ENCODE measurements at places on chromosomes 7 and 10. TPM values are rescaled to one million over a fixed set of nuclear protein-coding genes. Genes with fewer than 3 reads are reported as not detected.
A peak's percentile ranks its signal among the peaks of the same experiment; 100 is the strongest.

Gene TAS2R3
- total RNA-seq = 0.49 TPM

Gene RSPH10B
- total RNA-seq = 0.26 TPM

Gene ENO4
- 0.15 TPM for total RNA-seq

Gene PRSS1
- 7.3 TPM for total RNA-seq

Gene CNPY4
- 12.6 TPM for total RNA-seq

Gene ST8SIA6
- total RNA-seq = 0.82 TPM

Gene BICC1
- 0.67 TPM for total RNA-seq

Gene KIAA1549
- total RNA-seq = 14.1 TPM

DNA sequence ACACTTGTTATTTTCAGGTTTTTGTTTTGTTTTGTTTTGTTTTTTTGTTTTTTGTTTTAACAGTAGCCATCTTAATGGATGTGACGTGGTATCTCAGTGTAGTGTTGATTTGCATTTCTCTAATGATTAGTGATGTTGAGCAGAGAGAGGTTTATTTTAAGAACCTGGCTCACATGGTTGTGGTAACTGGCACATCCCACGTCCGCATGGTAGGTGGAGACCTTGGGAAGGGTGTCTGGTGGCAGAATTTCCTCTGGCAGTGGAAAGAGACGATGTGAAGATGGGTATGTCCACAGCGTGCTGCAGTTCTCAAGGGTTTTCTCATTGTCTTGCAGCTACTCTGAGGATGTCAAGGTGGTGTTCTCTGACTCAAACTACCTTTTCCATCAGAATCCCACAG is 252.2 kb downstream of the GALNT17 start:
- no peaks in the 10 kb centered on the region for H3K27me3 ChIP-seq
- H3K4me1 ChIP-seq = no peaks in the 10 kb centered on the region
- no peak for DNase-seq
- no peak overlapping the region for H3K27ac ChIP-seq
- no peaks in the 10 kb centered on the region for H3K36me3 ChIP-seq

DNA sequence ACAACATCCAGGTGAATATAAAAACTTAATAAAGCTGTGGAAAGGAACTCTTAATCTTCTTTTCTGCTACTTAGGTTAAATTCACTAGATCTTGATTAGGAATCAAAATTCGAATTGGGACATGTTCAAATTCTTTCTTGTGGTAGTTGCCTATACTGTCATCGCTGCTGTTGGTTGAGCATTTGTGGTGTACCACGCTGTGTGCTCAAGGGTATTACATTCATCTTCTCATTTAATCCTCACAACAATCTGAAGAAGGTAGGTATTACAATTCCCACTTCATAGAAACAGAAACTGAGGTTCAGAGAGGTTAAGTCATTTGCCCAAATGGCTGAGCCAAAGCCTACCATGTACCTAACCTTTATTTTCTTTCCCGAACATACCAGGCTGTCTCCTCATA is 39.9 kb upstream of the CC2D2B start:
- no peak for DNase-seq
- no peaks in the 10 kb centered on the region for H3K27me3 ChIP-seq
- H3K36me3 ChIP-seq = no peaks in the 10 kb centered on the region
- H3K27ac ChIP-seq = no peak overlapping the region
- H3K4me3 ChIP-seq = no peak overlapping the region

- H3K27me3 ChIP-seq = no peaks in the 10 kb centered on the region
- no peak overlapping the region for H3K4me3 ChIP-seq
- H3K27ac ChIP-seq = no peak overlapping the region
- no peak for DNase-seq
- no peaks in the 10 kb centered on the region for H3K4me1 ChIP-seq
- no peaks in the 10 kb centered on the region for H3K36me3 ChIP-seq
Observed at GRCh38 chr10:71433768-71434744, 37.3 kb downstream of the CDH23 start.

GRCh38 chr7:4450483-4450882 is 231.6 kb upstream of the FOXK1 start:
- no peak overlapping the region for H3K4me3 ChIP-seq
- H3K36me3 ChIP-seq = no peaks in the 10 kb centered on the region
- H3K4me1 ChIP-seq = no peaks in the 10 kb centered on the region

DNA sequence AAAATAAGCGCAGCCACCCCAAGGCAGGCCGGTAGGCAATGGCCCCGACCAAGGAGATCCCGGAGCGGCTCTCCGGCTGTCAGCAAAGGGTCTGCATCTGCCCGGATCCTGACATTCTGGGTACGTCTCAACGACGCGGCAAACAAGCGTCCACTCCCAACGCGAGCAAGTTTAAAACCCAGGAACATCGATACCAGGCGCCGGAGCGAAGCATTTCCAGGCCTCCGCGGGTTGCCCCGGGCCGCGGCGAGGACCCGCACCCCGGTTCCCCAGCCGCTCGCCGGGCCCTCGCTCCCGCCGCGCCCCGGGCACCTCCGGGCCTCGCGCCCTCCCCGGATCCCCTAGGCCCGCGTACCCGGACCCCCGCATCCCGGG is 453 bp downstream of the URGCP start:
- H3K36me3 ChIP-seq = no peaks in the 10 kb centered on the region
- no peak for DNase-seq
- peak overlapping the region; percentile 77 for H3K4me3 ChIP-seq
- peak overlapping the region; percentile 91 for H3K27ac ChIP-seq
- peaks cover 20% of the 10 kb centered on the region for H3K4me1 ChIP-seq

DNA sequence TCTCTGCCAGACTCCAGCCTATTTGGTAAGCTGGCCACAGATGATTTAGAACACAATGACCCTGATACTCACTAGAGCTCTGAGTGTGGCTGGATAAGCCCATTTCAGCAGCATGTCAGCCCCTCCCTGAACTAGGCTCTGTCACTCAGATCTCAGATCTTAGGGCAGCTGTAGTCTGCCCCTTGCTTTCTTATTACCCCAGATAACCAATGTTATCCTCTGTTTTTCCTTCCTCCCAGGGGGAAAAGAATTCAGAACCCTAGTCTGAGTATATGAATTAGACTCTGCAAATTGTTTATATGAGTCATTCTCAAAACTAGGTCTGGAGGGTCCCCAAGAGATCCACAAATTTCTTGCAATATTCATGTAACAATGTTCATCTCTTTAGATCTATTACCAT is 286.2 kb downstream of the KCNMA1 start:
- no peak overlapping the region for H3K4me3 ChIP-seq
- no peak for DNase-seq
- H3K27me3 ChIP-seq = no peaks in the 10 kb centered on the region
- H3K27ac ChIP-seq = peak overlapping the region; percentile 60
- H3K36me3 ChIP-seq = no peaks in the 10 kb centered on the region

GRCh38 chr10:7486528-7486927 is 75.7 kb upstream of the SFMBT2 start:
- H3K4me1 ChIP-seq = no peaks in the 10 kb centered on the region
- peaks cover 4% of the 10 kb centered on the region for H3K27me3 ChIP-seq
- H3K36me3 ChIP-seq = no peaks in the 10 kb centered on the region
- no peak overlapping the region for H3K27ac ChIP-seq
- H3K4me3 ChIP-seq = no peak overlapping the region

- peaks cover 13% of the 10 kb centered on the region for H3K27me3 ChIP-seq
- DNase-seq = no peak
- no peaks in the 10 kb centered on the region for H3K36me3 ChIP-seq
- no peaks in the 10 kb centered on the region for H3K4me1 ChIP-seq
Observed at GRCh38 chr10:128286762-128287500, 160.7 kb upstream of the MKI67 start.

DNA sequence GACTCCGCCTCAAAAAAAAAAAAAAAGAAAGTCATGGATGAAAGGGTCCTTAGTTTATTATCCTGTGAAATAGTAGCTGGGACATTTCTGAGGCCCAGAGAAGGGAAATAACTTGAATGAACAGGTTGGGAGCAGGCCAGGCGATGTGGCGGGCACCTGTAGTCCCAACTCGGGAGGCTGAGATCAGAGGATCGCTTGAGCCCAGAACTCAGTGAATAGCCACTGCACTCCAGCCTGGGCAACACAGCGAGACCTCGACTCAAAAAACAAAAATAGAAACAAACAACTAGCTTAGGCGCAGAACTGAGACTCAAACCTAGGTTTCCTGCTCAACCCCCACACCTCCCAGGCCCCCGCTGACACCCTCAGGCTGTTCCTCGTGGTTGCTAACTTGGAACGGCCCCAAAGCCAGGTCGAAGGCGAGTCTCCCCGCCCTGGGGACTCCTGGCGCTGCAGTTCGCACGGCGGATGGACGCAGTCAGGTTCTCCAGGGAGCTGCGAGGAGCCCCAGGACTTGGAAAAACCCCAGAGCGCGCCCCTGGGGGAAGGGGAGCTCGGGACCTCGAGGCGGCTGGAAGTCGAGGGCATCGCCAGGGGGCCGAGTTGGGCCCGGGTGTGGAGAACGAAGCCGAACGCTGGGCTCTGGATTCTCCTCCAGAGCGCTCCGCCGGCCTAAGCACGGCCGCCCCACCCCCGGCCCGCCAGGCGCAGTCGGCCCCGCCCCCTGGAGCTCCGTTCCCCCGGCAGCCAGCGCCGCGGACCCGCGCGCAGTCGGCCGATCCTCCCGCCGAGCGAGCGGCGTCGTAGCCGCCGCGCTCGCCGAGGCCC is at the start of gene STOX1:
STOX1 (plus strand) TSS at position 768 of the 828 bp plus-strand sequence. CDS start 93 bp downstream, outside the sequence.
- H3K27me3 ChIP-seq = no peaks in the 10 kb centered on the region
- DNase-seq = no peak
- peak within 1 kb of the TSS; percentile 66 for H3K4me3 ChIP-seq
- H3K4me1 ChIP-seq = peaks cover 7% of the 10 kb centered on the region

DNA sequence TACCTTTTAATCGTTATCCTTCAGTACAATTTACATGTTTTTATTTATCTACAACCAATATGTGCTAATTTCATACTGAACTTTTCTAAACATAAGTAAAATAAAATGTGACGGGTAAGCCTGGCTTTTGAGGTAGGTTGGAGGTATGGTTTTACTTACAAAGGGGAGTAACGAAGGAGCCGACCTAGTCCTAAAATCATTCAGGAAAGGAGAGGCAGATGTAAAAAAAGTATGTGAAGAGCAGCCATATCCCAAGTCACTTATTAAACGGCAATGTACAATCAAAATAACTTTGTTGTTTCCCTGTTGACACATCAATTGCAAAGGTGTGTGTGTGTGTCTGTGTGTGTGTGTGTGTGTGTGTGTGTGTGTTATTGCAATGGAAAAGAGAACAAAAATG is 351.3 kb downstream of the CRPPA start:
- H3K4me3 ChIP-seq = no peak overlapping the region
- peaks cover 3% of the 10 kb centered on the region for H3K27me3 ChIP-seq
- H3K36me3 ChIP-seq = no peaks in the 10 kb centered on the region
- H3K4me1 ChIP-seq = no peaks in the 10 kb centered on the region

DNA sequence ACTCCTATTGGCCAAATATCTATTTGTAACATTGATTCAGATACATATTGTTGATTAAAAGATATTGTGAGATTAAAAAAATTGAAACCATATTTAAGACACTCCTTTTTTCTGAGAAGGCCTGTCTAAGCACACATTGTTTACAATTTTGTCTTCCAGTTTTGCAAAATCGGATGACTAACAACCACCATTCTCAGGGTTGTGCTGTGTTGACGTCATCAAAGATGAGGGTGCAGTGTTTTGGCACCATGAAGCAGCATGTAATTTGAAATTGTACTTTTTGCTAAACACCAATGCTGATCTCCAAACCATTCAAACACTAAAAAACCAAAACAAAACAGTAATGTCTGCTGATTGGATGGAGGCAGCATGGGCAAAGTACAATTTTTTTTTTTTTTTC is 7.4 kb downstream of the CREB5 start:
- H3K27me3 ChIP-seq = peaks cover 32% of the 10 kb centered on the region
- no peak for DNase-seq
- H3K27ac ChIP-seq = no peak overlapping the region
- no peaks in the 10 kb centered on the region for H3K4me1 ChIP-seq
- no peaks in the 10 kb centered on the region for H3K36me3 ChIP-seq
- H3K4me3 ChIP-seq = no peak overlapping the region

DNA sequence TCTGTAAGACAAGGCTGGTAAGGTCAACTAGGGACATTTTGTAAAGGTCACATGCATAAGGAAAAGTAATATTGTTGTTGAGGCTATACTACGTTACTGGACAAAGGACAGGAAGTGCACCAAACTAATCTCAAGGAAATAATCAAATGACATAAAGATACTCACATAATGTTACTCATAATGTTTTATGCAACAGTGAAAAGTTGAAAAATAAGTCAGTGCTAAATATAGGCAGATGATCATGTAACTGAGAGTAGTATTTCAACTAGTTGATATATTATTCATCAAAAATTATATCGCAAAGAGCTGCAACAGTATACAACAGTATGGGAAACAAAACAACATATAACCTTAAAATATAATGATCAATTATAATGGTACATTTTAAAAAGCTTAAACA is 215.7 kb downstream of the PTN start:
- H3K27ac ChIP-seq = no peak overlapping the region
- H3K27me3 ChIP-seq = no peaks in the 10 kb centered on the region
- H3K4me3 ChIP-seq = no peak overlapping the region
- no peaks in the 10 kb centered on the region for H3K4me1 ChIP-seq
- no peak for DNase-seq

GRCh38 chr7:22586786-22587140 is 86.8 kb upstream of the STEAP1B start:
- H3K27me3 ChIP-seq = no peaks in the 10 kb centered on the region
- H3K4me1 ChIP-seq = no peaks in the 10 kb centered on the region
- no peak overlapping the region for H3K4me3 ChIP-seq
- DNase-seq = no peak
- no peaks in the 10 kb centered on the region for H3K36me3 ChIP-seq
- peak overlapping the region; percentile 26 for H3K27ac ChIP-seq

DNA sequence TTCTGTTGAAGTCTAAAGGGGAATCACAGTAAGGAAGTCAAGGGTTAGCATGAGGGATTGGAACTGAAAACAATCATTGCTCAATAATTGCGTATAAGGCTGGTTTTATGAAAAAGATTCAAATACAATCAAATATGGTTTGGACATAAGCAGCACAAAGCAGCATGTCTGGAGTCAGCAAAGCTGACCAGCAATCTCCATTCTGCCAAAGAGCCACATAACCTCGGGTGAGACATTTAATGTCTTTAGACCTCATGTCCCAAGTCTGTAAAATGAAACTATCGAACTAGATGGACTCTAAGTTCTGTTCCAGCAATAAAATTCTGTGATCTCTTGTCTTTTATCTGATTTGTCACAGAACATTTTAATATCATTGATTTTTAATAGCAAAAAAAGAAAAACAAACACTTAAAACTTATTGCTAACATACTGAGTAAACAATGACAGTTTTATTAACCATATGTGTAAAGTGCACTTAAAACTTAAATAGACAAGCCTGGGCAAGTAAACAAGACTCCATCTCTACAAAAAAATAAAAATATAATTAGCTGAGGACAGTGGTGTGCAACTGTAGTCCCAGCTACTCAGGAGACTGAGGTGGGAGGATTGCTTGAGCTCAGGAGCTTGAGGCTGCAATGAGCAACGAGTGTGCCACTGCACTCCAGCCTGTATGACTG is 217.0 kb downstream of the MAGI2 start:
- peaks cover 7% of the 10 kb centered on the region for H3K4me1 ChIP-seq
- H3K4me3 ChIP-seq = no peak overlapping the region
- no peaks in the 10 kb centered on the region for H3K36me3 ChIP-seq
- DNase-seq = no peak

- H3K4me1 ChIP-seq = no peaks in the 10 kb centered on the region
- no peak overlapping the region for H3K27ac ChIP-seq
- no peak overlapping the region for H3K4me3 ChIP-seq
- no peaks in the 10 kb centered on the region for H3K27me3 ChIP-seq
Observed at GRCh38 chr10:124041675-124042445, 51.5 kb downstream of the CHST15 start.

- H3K4me1 ChIP-seq = no peaks in the 10 kb centered on the region
- H3K27ac ChIP-seq = no peak overlapping the region
- no peak overlapping the region for H3K4me3 ChIP-seq
- H3K36me3 ChIP-seq = no peaks in the 10 kb centered on the region
- peaks cover 4% of the 10 kb centered on the region for H3K27me3 ChIP-seq
Observed at GRCh38 chr10:129949411-129949810, 14.7 kb downstream of the EBF3 start.
